Lung (tissue), 17 donors: ENCODE measurements at places on chromosomes 5 and 9. TPM values are rescaled to one million over a fixed set of nuclear protein-coding genes. Genes with fewer than 3 reads are reported as not detected.

The NRG2 gene
- total RNA-seq = 1.6 TPM

The SV2C gene
- 0.40 TPM for total RNA-seq

The HNRNPK gene
- total RNA-seq = 360 TPM

The N4BP3 gene
- total RNA-seq = 11.4 TPM

The CDC20B gene
- 1.4 TPM for total RNA-seq

The NNT gene
- 96.9 TPM for total RNA-seq

The C7 gene
- 165 TPM for total RNA-seq

The ACTBL2 gene
- total RNA-seq = 0.09 TPM

The VLDLR gene
- 19.4 TPM for total RNA-seq

The PLAC8L1 gene
- not detected for total RNA-seq

The TAS2R1 gene
- total RNA-seq = not detected

The AHRR gene
- 1.7 TPM for total RNA-seq

The CDK9 gene
- total RNA-seq = 54.9 TPM
